ENCODE measurements at places on chromosomes 1 and 21.

DNA sequence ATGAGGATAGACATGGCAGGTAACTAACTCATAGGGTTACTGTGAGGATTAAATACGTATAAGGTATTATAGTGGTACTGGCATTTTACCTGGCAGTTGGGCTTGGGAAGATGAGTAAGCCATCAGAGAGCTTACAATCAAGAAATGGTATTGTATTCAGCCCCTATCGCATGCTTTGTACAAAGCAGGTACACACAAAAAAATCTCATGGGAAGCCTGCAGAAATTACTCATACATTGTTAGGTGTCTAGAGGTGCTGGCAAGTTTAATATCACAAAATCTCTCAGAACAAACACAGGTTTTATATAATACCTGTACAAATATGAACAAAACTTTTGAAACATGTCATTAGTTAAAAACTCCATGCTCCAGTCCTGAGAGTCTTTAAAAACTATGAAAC, 71.8 kb upstream of the CNN3 start:
- DNase-seq: no peak

DNA sequence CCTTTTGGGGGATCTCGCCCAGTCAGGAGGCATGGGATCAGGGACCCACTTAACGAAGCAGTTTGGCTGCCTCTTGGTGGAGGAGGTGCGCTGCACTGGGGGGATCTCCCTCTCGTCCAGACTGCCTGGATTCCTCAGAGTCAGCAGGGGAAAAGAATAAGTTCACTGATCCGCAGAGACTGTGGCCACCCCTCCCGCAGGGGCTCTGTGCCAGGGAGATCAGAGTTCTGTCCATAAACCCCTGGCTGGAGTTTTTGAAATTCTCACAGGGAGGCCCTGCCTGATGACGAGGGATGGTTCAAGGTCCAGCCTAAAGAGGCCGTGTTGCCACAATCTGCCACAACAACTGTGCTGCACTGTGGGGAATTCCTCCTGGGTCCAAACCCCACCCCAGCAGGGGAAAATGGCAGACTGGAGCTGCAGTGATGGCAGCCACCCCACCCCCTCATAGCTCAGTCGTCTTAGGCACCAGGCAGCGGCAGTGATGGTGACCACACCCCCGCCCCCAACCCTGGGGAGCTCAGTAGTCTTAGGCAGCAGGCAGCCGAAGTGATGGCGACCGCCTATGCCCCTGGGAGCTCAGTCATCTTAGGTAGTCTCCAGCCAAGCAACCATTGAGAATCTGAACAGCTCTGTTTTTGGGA, 273.8 kb upstream of the USP25 start:
- no peak for DNase-seq

- no peak for DNase-seq
These were observed 20.1 kb downstream of the GALNT2 start for GRCh38 chr1:230087028-230087716.

DNA sequence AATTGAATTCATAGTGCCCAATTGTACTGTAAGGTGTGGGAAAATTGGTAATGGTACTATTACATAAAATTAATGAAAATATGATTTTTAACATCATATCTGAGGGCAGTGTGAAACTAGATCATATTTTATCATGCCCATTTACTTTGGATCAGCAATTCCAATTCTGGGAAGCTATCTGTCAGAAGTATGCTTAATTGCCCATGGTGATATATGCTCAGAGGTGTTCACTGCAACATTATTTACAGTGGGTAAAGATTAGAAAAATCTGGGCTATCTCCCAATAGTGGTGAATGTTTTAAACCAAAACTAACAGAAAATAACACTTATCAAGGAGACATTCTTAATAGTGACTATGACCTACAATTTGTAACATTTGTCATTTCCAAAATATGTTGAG, 1260.0 kb downstream of the BRINP3 start:
- no peak for DNase-seq

DNA sequence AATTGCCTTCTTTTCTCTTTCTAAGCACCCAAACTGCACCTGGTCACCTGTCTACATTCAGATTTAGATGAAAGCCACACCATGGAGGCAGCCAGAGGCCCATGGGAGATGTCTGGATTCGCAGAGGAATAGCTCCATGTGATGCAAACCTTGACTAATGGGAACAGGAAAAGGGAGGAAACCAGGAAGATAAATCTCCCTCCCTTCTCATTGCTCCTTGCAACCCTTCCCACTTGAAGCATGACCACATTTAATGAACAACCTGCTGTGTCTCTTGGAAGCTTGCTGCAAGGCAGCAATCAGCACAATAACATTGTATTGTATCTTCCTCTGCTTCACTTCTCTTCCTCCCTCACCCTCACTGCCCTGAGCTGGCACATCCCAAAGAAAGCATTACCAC, 42.6 kb upstream of the KLF17 start:
- no peak for DNase-seq

DNA sequence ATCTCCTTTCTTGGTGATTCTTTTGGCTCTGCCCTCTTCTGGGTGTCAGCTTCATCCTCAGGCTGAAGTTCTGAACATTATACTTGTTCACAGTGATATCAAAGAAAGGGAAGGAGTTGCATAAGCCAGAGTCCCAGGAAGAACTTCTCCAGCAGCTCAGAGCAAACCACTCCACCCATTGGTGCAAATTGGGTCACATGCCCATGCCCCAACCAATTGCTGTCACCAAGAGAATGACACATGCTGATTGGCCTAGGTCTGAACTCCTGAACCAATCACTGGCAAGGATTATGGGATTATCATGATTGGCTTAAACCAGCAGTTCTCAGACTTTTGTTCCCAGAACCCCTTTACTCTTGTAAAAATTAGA, 256.5 kb upstream of the TMEM51 start:
- peak; percentile 39 for DNase-seq

GRCh38 chr1:59985911-59986515, 59.4 kb upstream of the CYP2J2 start:
- no peak for DNase-seq

GRCh38 chr21:32978331-32979270, 47.1 kb upstream of the OLIG2 start:
- no peak for DNase-seq

DNA sequence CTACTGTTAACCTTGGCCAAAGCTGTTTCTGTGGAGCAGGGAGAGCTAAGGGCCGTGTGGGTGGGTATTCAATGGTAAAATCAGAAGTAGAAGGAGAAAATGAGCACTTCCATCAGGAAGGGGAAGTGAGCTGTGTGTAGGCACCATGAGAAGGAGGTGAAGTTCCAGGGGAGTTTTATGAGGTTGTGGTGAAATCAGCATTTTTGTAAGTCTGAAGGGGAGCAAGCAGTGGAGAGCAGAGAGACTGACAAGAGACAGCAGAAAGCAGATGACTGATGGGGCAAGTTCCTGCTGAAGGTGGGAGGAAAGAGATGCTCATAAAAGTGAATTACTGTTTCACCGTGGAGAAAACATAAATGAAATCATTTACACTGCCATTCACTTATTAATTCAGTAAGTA, 2.7 kb upstream of the GPR88 start:
- no peak for DNase-seq

DNA sequence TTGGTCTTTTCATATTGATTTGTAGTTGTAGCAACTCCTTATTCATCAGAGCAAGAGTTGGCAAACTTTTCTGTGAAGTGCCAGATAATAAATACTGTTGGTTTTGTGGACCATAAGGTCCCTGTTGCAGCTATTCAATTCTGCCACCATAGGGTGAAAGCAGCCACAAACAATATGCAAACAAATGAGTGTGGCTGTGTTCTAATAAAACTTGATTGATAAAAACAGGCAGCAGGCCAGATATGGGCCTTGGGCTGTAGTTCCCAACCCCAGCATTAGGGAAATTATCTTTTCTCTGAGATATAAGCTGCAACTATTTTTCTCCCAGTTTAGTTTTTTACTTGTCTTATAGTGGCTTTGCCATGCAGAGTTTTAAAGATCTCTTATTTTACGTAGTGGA, 469.2 kb downstream of the SMYD3 start:
- no peak for DNase-seq

- DNase-seq: peak; percentile 89
These were observed 42.5 kb upstream of the TMEM125 start for GRCh38 chr1:43227143-43227764.

GRCh38 chr21:26939601-26940111, 27.2 kb downstream of the ADAMTS5 start:
- no peak for DNase-seq

- peak; percentile 39 for DNase-seq
These were observed 23.2 kb downstream of the ILDR2 start for GRCh38 chr1:166952002-166952746.

- no peak for DNase-seq
These were observed 77.4 kb downstream of the NPHP4 start for GRCh38 chr1:5914676-5915365.

DNA sequence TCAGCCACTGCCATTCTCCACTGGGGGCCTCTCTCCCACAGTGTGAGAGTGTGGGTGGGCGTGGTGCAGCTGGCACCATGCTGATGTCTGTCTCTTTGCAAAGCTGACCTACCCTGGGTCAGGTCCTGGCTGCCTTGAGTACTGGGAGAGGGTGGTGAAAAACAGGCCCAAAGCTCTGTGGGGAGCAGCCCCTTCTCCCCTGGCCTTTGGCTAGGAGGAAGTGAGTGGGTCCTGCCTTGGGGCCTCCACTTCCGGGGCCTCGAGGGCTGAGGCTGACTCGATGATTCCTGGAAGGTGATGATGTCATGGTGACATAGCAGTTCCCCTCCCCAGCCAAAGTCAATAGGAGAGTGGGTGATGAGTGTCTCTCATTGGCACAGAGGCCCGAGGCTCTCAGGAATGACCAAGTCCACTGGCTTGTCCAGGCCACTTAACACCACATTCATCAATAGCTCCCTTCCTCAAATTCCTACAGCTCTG, 53.0 kb downstream of the IER5 start:
- no peak for DNase-seq

GRCh38 chr1:216903382-216903740, 180.1 kb upstream of the ESRRG start:
- no peak for DNase-seq

GRCh38 chr1:56329970-56330369, 249.4 kb downstream of the PLPP3 start:
- no peak for DNase-seq

GRCh38 chr1:30110846-30111245, 612.5 kb downstream of the MATN1 start:
- DNase-seq: no peak

DNA sequence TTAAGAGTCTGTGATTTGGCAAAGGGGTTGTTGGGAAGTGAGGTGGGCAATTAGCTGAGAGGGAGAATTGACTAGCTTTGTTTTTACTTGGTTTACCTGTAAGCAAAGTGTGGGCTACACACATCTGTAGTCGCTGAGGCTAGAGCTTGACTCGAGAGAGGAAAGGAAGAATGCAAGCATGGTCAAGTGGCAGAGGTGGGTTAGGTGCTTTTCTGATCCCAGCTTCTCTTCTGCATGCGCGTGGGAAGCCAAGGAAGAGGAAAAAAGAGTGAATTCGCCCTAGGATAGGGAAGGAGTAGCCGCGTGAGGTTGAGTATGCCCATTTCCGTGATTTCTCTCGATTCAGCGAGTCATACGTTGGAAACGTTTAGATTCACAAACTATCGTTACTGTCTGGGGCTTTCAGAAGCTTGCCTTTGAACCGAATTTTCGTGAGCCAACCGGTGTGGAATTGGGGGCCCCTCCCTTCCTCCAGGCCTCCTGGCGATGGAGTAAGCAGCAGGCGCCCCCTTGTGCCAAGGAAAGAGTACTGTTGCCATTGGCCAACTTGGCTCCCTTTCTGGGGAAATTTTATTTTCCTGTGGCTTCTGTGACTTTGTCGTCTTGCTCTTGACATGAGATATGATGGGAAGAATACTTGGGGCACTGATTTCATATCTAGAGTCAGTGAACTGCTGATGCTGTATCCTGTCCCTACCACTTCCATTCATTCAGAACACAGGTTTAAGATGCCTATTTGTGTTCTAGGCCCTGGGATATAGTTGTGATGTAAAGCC, 1.3 kb downstream of the PIGV start:
- DNase-seq: peak; percentile 82

DNA sequence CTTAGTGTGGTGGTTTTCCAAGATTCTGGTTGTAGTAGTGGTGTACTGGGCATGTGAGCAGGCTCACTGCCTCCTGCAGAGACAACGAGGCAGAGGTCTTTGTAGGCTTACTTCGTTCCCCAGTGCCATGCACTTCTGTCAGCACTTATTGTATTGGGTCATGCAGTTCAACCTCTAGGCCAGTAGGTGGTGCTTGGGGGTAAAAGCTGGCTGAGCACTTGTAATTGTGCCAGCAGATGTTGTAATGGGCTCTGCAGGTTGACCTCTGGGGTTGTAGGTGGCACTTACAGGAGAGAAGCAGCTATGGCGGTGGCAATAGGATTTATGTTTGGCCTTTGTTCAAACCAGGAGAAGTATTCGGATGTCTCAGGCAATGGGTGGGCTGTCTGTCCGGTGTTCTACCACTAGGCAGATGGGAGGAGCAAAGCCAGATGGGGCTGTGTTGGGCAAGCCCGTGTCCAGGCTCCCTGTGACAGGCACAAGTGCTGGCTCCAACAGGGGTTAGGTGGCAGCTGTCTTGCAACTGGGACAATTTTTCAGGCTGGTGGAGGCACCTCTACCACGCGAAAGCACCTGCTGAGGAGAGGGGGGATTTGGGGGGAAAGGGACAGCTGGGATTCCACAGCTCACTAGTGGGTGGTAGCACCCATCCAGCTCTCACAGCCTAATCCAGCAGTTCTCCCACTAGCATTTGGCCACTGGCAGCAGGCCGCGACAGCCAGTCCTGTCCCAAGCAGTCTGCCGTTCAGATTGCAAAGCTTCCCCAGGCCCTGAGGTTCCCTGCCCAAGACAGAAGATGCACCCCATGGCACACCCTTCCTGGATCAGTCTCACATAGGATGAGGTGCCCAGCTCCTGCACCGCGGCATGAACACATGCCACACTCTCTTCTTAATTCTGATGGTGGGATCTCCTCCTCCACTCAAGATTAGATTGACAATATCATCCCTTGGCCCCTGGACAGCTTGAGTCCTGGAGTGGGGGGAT, 274.5 kb downstream of the CTH start:
- DNase-seq: peak; percentile 81

- DNase-seq: peak; percentile 75
These were observed 47.0 kb downstream of the CYP2J2 start for GRCh38 chr1:59879574-59879973.

- peak; percentile 29 for DNase-seq
These were observed 16.7 kb downstream of the KDM1A start for GRCh38 chr1:23035823-23036452.

- no peak for DNase-seq
These were observed 218.5 kb downstream of the PBX1 start for GRCh38 chr1:164777518-164777917.

- DNase-seq: no peak
These were observed 14.5 kb downstream of the GNG12 start for GRCh38 chr1:67818725-67819301.

- no peak for DNase-seq
These were observed 56.3 kb downstream of the ZP4 start for GRCh38 chr1:237834461-237834860.

All from iPS-NIHi11 (cell line).